ENCODE measurements at places on chromosomes 5 and 9.

DNA sequence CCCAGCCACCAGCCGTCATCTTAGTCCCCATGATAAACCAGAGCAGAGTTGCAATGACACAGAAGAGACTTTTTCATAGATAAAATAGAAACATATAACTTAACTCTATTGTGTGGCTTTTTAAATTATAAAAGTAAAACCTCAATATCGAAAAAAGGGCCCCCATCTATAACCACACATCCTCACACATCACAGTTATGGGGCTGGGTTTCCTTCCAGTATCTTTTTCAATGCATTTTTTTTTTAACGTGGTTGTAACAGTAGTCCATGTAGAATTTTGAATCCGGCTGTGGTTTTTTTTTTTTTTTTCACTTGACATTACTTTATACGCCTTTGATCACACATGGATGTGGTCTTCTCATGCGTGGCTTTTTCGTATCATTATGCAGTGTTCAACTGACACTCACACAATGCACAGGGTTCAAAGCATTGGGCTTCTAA is 77.4 kb downstream of the CFAP77 start:
- no peak for DNase-seq

DNA sequence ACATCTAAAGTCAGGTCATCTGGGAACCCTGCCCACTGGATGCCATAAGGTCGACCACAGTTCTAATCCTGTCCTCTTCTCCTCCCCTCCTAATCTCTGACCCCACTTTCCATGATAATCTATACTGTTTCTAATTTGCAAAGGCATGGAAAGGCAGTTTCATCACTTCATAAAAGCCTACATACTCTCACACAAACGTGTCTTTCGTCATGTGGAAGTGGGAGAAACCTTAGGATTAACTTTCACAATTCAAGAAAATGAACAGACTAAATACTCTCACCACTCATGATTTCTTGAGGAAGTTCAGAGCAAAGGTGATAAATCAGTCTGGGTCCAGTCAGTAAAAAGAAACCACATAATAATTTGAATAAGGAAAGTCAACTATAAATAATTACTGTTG is 5.5 kb downstream of the FANCC start:
- DNase-seq, result no peak

- DNase-seq, result no peak
Observed at GRCh38 chr5:158116965-158117364, 258.0 kb upstream of the CLINT1 start.

- DNase-seq, result peak; percentile 25
Observed at GRCh38 chr5:7869474-7870136, 657 bp downstream of the MTRR start.

DNA sequence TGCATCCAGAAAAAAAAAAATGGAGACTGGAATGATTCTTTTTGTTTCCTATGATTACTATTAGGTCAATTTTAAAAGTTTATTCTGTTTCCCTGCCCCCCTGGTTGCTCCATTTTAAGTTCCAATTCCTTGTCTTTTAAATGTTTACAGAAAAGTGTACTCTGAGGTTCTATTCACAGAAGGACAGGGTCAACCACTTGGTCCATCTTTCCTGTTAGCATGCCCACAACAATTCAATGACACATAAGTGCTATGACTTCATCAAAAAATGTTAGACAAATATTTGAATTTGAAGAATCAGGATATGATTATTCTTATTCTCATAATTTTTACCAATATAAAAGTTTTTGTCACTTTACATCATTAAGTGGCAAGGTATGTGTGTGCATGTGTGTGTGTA is 123.7 kb downstream of the PDE4D start:
- DNase-seq, result no peak

- DNase-seq, result peak; percentile 20
Observed at GRCh38 chr5:132557478-132558172, 848 bp downstream of the RAD50 start.

- no peak for DNase-seq
Observed at GRCh38 chr9:76644171-76644570, 120.1 kb upstream of the PCA3 start.
